ENCODE measurements at places on chromosomes 4 and X. TPM values are rescaled to one million over a fixed set of nuclear protein-coding genes. Genes with fewer than 3 reads are reported as not detected.

UCP1 gene
- not detected for total RNA-seq

MAGEB10 gene
- total RNA-seq: not detected

SORCS2 gene
- not detected for total RNA-seq

NEK1 gene
- 8.5 TPM for total RNA-seq

MAGEA12 gene
- total RNA-seq: 153 TPM

DIAPH2 gene
- 21.8 TPM for total RNA-seq

AR gene
- total RNA-seq: 0.67 TPM

IL13RA2 gene
- 206 TPM for total RNA-seq

HSFX2 gene
- not detected for total RNA-seq

NCAPG gene
- total RNA-seq: 45.1 TPM

PYURF gene
- total RNA-seq: 142 TPM

RENBP gene
- 12.3 TPM for total RNA-seq

COX7B2 gene
- 0.45 TPM for total RNA-seq

CLDN22 gene
- not detected for total RNA-seq

FRMPD4 gene
- not detected for total RNA-seq

CLDN2 gene
- total RNA-seq: not detected

PNCK gene
- total RNA-seq: 0.64 TPM

MUC7 gene
- total RNA-seq: 0.69 TPM

MBNL3 gene
- total RNA-seq: 5.7 TPM

CTSO gene
- total RNA-seq: 2.4 TPM

ESX1 gene
- total RNA-seq: 0.24 TPM

GAGE12H gene
- total RNA-seq: 25.4 TPM

SERPINA7 gene
- total RNA-seq: not detected

SOWAHB gene
- not detected for total RNA-seq
